ENCODE measurements at places on chromosomes 5 and 9.

DNA sequence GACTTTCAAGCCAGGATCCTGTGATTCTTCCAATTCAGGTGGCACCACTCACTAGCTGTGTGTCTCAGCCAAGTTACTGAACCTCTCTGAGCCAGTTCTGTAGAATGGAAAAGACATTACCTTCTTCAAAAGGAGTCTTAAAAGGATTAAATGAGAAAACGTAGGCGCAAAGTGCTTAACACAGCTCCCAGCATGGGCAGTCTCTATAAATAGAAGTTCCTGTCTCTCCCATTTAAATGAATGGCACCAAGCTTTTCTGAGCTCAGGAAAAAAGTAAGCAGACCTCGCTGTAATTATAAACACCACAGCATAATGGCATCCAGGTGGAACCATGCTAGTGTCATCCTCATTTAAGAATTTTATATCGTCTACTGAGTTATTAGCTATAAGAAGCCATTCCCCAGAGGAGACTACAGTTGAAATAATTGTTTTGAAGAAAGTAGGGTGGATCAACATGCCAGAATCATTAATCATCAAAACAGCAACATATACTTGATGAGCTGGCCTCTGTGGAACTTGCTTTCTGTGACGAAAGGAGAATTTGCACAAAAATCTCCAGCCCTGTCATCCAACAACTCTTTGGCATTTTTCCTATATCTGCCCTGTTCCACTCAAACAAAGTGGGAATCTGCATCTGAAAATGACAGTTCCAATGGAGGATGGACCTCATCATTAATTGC, 188.9 kb downstream of the SPOCK1 start:
- no peak for DNase-seq

- no peak for DNase-seq
Observed at GRCh38 chr5:66553368-66553912, 42.8 kb upstream of the MAST4 start.

- DNase-seq = no peak
Observed at GRCh38 chr5:31692561-31693221, 53.8 kb downstream of the PDZD2 start.

DNA sequence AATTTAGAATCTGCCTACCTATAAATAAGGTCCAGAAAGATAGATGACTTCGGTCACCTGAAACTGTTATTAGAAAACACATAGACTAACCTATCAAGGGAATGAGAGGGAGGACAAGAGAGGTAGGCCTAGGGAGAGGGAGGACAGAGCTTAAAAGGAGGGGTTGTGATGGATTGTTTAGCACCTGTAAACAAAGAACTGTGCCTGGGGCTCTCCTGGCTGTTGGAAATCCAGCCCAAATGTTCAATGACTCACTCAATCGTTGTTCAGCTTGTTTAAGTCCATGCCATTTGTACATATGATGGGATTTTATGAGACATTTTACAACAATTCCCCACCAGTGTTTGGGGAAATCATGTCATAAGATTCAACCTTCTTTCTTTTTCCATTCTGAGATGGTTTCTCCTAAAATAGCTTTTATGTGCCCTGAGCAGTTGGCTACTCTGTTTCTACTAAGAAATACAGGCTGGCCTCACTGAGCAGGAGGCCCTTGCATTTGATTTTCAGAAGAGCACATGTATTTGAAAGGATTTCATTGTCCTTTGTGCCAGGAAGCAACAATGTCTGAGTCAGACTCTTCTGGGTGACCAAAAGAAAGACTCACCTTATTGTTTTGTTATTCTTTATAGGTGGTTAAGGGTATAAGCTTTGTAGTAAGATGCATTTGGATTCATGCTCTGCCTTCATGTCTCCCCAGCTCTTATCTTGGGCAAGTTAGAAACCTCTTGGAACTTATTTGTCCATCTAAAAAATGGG, 48.2 kb upstream of the GPR151 start:
- DNase-seq = no peak

- no peak for DNase-seq
Observed at GRCh38 chr5:83246071-83246470, 168.7 kb downstream of the XRCC4 start.

DNA sequence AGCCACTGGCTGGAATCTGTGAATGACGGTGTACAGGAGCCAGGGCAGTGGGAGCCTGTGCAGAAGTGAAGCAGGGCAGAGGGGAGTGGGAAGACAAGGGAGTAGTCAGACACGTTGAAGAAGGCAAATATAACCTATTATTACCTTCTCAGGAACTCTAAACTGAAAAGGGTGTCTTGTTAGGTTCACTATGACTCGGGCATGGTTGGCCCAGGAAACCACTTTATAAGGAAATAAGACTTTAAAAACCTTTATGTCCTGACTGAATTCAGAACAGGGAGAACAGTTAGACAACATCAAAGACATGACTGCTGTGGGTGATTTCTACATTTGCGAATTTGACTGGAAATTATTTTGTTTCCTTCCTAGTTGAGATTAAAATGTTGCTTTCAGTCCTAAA, 107.5 kb downstream of the ACER2 start:
- DNase-seq = no peak

- DNase-seq = no peak
Observed at GRCh38 chr9:93586290-93587057, 10.1 kb downstream of the PHF2 start.

DNA sequence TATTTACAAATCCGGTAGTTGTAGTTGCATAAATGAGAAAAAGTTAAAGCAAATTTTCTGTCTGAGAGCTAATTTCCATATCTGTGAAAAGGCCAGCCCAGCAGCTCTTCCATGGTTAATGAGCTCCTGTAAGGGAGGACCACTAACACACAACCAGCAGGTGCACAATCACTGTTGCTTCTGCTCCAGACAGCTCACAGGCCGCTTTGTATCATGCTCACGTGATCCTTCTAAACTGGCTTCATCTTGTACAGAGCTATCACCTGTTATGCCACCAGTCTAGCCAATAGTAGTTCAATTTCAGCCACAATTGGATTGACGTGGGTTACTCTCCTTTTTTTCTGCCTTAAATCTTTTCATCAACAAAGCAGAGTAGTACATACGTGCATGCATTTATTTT, 38.3 kb upstream of the FBXL17 start:
- DNase-seq = no peak

- no peak for DNase-seq
Observed at GRCh38 chr9:122780026-122780425, 8.7 kb upstream of the OR5C1 start.

DNA sequence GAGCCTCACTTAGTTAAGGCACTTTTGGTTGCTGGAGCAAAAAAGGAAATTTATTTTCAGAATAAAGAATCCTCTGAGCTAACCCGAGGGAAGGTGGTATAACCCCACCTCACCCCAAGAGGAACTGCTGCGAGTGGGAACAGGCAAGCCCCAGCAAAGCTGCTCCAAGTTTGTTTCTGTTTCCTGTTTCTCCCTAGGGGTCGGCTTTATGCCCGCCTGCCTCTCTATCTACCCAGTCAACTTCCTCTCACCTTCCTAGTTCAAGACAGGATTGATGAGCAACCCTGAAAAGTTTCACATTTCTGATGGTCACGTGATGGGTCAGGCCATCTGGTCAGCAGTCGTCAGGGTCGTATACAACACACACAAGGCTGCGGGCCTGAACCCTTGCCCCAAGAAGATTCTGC, 31.1 kb downstream of the TRIO start:
- DNase-seq = no peak

DNA sequence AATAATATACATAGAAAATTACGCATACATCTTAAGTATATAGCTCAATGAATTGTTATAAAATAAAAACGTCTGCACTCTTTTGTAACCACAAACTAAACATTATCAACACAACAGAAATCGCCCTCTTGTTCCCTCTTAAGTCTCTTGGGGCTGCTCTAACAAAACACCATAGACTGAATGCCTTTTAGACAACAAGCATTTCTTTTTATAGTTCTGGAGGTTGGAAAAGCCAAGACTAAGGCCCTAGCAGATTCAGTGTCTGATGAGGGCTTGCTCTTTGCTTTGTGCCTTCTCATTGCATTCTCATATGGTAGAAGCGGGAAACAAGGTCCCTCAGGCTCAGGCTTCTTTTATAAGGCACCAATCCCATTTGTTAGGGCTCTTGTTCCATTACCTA, 4.9 kb upstream of the IFNB1 start:
- DNase-seq = no peak
